ENCODE measurements at places on chromosomes 7 and 10.

GRCh38 chr10:50281210-50281966 lies 30.1 kb upstream of the ASAH2 start:
- DNase-seq = no peak

DNA sequence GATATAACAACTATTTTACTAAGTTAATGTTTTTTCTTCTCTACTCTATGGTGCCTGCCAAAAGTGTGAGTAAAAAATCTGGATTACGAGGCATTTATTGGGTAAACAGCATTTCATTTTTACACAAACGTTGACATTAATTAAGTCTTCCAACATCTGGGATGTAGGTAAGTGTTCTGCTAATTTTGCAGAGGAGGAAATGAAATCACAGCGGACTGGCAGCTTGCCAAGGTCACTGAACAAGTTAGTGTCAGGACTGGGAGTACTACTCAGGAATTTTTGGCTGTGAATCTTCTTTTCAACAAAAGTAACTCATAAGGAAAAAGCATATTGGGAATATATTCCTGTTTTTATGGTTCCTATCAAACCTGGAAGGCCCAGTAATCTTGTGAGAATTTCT lies 612.1 kb upstream of the FZD8 start:
- no peak for DNase-seq

DNA sequence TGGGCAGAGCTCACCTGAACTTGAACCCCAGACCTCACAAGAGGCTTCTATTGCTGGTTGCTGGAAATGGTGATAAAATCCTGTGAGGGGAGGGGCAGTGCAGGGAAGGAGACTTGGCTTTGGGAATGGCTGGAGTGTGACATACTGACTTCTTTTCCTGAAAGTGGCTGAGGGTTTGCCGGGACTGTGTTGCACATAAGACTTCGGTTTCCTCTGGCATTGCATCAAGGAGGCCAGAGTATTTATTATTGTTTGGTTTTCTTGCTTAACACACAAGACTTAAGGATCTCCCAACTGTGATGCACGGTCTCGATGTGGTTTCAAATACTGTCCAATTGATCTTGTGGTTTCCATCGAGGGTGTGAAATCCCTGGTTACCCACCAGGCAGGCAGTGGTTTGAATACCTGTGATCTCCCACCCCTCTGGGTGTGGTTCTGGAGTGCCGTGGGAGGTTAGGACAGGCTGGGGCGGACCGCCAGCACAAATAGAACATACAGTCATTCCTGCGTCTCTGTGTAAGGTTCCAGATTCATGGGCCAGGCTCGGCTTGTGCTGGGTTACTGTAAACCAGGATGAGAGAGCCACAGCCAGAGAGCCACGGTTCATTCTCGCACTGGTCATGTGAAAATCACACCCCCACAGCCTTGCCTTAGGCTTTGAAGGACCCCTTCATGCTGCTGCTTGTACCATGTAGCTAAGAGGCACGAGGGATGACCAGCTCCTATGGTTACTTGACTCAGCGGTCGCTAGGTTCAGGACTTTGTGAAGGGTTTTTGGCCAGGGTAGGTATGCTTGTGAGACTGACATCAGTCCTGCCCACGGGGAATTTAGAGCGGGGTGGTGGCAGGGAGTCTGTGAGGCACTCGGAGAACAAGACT lies 39.2 kb downstream of the WBP1L start:
- DNase-seq = no peak

DNA sequence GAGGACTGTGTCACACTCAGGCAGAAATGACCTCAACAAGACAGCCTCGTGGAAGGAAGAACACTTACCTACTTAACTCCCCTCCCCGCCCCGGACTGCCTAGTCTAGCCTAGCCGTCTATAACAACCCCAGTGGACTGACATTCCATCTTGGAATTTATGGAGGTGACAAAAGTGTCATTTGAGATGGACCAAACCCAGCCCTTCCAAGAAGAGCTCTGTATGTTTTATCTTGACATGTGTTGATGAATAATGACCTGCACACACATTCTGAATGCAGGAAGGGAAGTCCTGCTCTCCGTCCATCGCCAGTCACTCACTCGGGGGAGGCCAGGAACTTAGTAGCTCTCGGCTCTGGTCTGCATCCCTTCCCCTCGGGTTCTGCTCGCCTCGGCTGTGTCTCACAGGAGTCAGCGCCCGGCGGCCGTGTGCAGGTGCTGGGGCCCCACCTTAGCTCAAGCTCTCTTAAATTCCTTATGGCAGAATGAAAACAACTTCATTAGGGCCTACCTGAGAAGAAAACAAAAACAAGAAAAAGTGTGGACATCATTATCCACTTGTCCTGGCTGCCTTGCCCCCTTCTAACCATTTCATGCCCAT lies 140.9 kb upstream of the NPS start:
- no peak for DNase-seq

GRCh38 chr10:96153070-96153469 lies 23.0 kb downstream of the ZNF518A start:
- DNase-seq = no peak

- DNase-seq = no peak
Observed at GRCh38 chr10:12193193-12193592, 2.5 kb downstream of the NUDT5 start.

GRCh38 chr10:121154846-121155245 lies 303.7 kb downstream of the WDR11 start:
- DNase-seq = no peak

DNA sequence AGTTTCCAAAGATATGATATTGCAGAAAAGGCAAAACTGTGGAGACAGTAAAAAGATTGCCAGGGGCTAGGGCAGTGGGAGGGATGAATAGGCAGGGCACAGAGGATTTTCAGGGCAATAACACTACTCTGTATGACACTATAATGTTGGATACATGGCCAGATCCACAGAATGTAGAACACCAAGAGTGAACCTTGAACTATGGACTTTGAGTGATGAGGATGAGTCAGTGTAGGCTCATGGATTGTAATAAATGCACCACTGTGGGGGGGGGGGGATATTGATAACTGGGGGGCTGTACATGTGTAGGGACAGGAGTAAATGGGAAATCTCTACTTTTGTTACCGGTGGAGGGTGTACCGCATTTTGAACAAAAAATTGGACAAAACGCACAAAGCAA lies 77.4 kb downstream of the ALOX5 start:
- no peak for DNase-seq

DNA sequence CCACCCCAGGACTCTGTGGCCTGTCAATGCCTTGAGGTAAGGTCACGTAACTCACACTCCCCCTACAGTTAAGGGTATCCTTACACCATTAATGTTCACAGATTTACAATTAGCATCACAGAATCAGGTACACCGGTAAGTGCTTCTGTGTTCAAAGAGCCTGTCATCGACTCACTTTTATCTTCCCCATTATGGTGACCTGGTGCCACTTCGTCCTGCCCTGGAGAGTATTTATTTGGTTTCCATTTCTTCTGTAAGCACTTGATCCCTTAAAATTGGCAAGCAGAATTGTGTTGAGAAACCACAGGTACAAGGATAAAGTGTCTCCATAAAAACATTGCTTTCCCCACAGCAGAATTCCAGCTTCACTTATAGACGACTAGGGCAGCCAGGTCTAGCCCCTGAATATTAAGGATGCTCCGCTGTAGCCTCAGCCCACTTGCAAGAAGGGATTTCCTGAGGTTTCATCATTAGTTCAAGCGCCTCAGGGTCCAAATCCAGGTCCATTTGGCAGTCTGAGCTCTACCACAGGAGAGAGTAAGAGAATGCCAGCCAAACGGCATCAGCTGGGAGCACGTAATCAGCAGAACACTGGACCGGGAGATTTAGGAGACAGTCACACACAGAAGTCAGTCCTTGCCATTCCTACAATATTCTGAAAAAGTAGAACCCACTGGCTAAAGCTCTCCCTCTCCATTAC lies 10.1 kb downstream of the ATXN7L1 start:
- DNase-seq = no peak

All from liver (tissue), 10 donors.